Caki2 (cell line): ENCODE measurements at places on chromosomes 3 and 15. TPM values are rescaled to one million over a fixed set of nuclear protein-coding genes. Genes with fewer than 3 reads are reported as not detected.

DNA sequence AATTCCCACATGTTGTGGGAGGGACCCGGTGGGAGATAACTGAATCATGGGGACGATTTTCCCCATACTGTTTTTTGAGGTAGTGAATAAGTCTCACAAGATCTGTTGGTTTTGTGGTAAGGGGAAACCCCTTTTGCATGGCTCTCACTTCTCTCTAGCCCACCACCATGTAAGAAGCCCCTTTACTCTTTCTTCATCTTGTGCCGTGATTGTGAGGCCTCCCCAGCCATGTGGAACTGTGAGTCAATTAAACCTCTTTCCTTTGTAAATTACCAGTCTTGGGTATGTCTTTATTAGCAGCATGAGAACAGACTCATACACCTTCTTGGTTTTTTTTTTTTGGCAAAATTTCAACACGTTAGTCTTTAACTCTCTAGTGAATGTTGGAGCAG lies 18.1 kb downstream of the ARL8B start:
- no peak for DNase-seq

GRCh38 chr3:29345516-29346300 lies 64.8 kb downstream of the RBMS3 start:
- DNase-seq, result no peak

DNA sequence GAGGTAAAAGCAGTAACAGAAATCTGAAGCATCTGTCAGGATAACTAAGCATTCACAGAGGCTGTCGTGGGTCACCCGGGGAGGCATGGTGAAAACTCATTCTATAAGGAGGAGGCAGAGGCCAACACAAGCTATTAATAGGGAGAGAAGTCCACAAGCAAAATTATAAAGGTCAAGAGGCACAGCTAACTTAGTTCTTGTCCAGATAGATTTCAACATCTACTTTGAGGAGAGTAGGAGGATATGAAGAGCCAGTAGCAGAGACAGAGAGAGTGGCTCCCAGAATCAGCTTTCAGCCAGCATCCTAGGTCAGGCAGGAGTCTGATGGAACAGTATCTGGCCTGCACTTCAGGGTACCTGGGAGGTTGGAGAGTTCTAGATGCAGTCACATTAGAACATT lies 95.3 kb downstream of the STAC start:
- DNase-seq, result no peak

Gene BNC1
- not detected in 2 replicates for total RNA-seq

Gene ITIH3
- total RNA-seq, result not detected in 2 replicates

Gene PRR20G
- total RNA-seq, result not detected in 2 replicates

Gene P2RY12
- total RNA-seq, result not detected in 2 replicates

Gene PLD1
- total RNA-seq, result 6.4 and 12.2 TPM in 2 replicates

Gene TMEM207
- total RNA-seq, result not detected in 2 replicates
